Erythroblast (primary cell): ENCODE measurements at places on chromosomes 7 and 10.

DNA sequence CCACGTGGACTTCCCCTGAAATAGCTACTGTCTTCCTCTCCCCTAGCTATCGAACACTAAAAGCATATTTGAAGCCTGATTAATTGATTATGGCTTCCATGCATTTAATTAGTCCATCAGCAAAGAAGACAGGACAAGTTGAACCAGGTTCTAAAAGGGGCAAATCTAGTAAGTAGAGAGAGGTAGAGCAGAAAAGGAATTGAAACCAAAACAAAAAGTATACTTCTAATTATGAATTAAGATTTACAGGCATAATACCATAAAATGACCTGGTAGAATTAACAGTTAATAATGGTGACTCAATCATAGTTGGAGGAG, 393 bp upstream of the DNAJC1 start:
- DNase-seq = no peak

GRCh38 chr10:111137587-111137986, 60.8 kb downstream of the ADRA2A start:
- DNase-seq = no peak

DNA sequence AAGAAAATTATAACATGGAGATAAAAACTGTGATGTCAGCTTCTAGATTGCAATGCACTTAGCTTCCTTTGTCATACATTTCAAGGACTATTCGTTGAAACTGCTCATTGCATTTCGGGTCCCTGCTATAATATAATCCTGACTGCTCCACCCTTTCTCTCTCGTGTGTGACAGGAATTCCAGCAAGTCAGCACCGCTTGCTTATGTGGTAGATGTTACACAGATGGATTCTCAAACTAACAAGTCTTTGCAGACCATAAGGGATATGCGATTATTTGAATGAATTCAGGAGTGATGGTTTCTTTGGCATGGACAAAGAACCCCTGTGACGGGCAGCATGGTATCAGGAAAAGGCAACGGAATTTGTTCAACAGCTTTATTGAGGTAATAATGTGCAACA, 184.0 kb downstream of the GRID1 start:
- DNase-seq = no peak

- no peak for DNase-seq
These were observed 165.9 kb downstream of the DNAJB6 start for GRCh38 chr7:157502701-157503111.

DNA sequence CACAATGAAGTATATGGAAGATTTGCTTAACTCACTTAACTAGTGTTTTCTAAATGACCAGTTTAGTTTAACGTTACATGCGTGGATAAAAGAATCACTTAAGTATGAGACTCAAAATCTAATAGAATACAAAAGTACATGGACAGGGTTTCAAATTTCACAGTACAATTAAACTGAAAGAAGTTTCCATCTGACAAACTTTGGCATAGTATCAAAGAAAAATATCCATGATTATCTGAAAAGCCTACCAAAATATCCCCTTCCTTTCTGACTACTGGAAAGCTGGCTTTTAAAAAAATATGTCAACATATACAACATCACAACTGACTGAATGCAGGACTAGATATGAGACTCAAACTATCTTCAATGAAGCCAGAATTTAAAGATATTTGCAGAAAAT, 164.8 kb downstream of the ZNF438 start:
- DNase-seq = no peak

DNA sequence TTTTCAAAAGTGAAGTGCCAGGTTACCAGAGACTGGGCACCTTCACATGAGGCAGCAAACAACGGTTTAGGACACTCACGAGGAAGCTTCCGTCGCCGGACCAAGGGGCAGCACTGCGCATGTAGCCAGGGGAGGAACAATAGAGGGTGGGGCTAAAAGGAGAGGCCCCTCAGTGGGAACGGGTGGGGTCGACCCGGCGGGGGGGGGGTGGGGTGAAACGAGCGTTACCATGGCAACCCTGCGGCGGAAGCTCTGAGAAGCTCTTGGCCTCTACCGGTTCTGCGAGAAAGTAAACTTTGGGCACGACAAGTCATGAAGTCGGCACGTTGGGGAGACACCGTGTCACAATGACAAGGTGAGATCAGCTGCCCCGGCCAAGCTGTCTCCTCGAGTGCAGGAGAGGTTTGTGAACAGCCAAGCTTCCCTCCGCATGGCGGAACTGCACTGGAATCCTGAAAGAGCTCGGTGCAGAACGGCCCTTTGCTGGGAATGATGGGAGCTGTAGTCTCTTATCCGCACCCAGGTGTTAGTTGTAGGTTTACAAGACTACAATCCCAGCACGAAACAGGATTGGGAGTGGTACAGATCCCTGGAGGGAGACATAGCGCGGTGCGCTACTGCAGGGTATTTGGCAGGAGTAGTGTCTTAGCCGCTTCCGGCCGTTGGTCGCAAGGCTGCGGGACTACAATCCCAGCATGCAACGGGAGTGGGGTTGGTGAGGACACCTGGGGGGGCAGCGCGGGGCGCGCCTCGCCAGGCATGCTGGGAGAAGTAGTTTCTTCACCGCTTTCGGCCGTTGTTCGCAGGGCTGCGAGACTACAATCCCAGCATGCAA, 72.8 kb upstream of the ZNF722 start:
- no peak for DNase-seq

- no peak for DNase-seq
These were observed 6.7 kb downstream of the SKIDA1 start for GRCh38 chr10:21518641-21519396.

DNA sequence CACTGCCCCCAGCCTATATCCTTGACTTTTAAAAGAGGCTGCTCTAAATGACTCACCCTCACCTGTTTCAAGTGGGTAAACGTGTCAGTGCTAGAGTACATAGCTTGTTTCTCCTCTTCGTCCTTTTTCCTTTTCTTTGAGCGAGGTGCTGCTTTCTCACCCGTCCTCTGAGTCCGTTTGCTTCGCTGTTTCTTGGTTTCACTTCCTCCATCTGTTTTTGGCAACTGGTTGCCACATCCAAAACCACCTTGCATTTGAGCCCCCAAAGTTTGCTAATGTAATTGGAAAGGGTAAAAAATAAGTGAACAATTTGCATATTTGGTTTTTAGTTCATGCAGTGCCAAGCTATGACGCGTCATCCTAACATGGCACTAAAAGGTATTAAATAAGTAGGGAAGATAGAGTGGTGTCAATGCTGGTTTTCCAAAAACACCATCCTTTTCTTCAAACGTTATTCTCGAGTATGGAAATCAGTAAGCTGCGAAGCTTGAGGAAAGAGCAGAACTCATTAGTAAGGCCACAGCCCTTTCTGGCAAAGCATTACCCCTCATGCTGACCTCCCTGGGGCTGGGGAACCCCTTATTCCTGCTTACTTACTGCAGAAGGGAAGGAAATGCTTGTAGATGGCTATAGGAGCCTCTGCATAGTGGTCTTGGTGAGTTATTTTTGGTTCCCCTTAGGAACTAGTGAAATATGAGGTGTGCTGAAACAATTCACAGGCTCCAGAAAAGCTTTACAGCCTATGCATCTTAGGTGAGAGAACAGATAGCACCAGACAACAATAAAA, 133.5 kb downstream of the GALNT11 start:
- no peak for DNase-seq
